ENCODE measurements at places on chromosomes 16 and 17.

DNA sequence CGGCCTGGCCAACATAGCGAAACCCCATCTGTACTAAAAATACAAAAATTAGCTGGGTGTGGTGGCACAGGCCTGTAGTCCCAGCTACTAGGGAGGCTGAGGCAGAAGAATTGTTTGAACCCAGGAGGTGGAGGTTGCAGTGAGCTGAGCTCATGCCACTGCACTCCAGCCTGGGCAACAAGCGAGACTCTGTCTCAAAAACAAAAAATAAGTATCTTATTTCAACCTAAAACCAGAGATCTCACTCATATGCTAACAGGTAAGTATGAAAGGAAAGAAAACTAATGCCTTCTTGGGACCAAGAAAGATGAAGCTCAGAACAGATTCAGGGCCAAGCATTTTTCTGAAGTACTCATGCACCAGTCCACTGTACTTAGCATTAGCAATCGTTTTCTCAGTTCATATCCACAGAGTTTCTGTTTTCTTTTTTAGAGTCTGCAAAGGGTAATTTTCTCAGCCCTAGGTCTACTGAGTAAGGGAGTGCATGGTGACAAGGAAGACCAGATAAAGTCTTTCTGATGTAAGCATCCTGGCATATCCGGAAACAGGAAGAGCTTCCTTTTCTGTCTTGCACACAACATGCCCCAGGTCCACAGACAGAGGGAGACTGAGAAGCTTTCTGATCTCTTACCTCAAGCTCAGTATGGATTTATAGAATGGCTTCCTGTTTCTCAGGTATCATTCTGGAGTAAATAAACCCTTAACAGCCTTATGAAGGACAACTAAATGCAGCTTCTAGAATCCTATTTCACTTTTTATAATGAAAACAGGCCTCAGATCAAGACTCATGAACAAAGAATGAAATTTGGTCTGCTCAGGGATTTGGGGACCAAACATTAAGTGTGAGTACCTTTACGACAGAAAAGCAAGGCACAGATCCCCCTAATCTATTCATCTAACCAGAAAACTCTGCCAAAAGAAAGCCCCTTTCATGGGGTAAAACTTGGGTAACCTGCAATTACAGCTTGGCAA is 38.7 kb upstream of the FOXJ1 start:
- no peaks in the 10 kb centered on the region for H3K27me3 ChIP-seq
- peaks cover 10% of the 10 kb centered on the region for H3K4me1 ChIP-seq
- no peak overlapping the region for H3K27ac ChIP-seq
- no peaks in the 10 kb centered on the region for H3K36me3 ChIP-seq
- DNase-seq, result no peak

GRCh38 chr17:2963332-2964027 is 99.9 kb downstream of the OR1D5 start:
- H3K27ac ChIP-seq, result no peak overlapping the region
- no peak overlapping the region for H3K4me3 ChIP-seq
- DNase-seq, result no peak
- H3K27me3 ChIP-seq, result no peaks in the 10 kb centered on the region

DNA sequence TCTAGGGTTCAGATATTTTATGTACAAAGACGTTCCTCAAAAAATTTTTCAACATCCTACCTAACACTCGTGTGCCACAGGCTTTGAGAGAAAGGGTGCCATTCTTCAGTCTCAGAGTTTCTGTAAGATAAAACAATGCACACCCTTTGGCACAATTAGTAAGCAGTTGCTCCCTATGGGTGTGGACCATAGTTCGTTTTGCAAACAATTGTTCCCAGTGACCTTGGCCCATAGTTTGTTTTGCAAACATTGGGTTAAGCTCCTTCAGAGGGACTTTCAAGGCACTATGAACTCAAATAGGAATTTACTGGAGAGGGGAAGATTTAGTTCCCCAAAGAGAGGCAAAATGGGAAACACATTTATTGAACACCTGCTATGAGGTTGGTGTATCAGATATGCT is 220.3 kb upstream of the CA10 start:
- H3K27ac ChIP-seq, result no peak overlapping the region
- H3K4me1 ChIP-seq, result no peaks in the 10 kb centered on the region
- no peaks in the 10 kb centered on the region for H3K36me3 ChIP-seq
- H3K4me3 ChIP-seq, result no peak overlapping the region
- H3K27me3 ChIP-seq, result no peaks in the 10 kb centered on the region
- DNase-seq, result no peak

DNA sequence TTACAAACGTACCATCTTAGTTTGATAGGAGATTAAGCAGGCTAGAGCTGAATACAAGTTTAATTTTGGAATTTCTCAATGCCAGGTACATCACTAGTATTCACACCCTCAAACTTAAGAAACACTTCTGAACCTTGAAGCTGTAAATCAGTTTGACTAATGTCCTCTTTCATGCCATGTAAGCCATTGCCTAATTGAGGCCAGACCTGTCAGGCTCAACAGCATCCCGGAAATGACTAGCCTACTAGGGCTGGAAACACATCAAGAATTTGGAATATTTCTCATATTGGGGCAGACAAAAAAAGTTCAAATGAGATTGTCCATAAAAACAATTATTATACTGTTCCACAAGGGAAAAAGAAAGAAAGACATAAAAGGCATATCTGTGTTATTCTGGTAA is 1.7 kb downstream of the USP32 start:
- no peak overlapping the region for H3K27ac ChIP-seq
- peaks cover under 1% of the 10 kb centered on the region for H3K36me3 ChIP-seq
- no peak for DNase-seq
- peaks cover 43% of the 10 kb centered on the region for H3K4me1 ChIP-seq
- peak overlapping the region; percentile 96 for H3K4me3 ChIP-seq
- H3K27me3 ChIP-seq, result no peaks in the 10 kb centered on the region

- H3K27ac ChIP-seq, result no peak overlapping the region
- H3K27me3 ChIP-seq, result peaks cover 21% of the 10 kb centered on the region
- peaks cover 2% of the 10 kb centered on the region for H3K4me1 ChIP-seq
- no peak overlapping the region for H3K4me3 ChIP-seq
- no peak for DNase-seq
Measured at GRCh38 chr17:73972901-73973300, 230.6 kb upstream of the RPL38 start.

DNA sequence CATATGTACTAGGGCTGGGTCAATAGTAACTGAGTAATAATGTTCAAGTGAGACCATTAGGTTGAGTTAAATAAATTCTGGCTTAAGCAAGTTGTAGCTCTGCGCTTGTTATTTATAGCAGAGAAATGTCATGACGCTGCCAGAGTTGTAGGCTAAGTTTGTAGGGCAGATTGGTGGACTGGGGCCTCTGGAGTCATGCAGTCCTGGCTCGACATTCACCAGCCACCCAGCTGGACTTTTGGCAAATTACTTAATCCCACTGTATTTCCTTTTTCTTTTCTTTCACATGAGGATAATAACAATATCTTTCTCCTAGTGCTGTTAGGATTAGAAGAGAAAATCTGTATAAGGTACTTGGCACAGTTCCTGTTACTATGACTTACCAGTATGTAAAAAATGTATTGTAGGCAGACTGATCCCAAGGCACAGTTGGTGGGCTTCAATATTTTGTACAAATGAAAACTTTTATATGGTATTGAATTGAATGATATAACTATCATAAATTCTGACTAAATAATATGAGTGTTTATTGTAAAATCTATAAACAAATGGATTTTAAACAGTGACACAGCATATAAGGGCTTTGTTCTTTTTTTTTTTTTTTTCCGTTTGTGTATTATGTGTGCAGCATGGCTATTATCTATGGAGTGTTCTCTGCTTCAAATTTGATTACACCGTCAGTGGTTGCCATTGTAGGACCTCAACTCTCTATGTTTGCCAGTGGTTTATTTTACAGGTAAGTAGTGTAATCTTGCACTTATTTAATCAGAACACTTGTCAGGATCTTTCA is 2.6 kb downstream of the MFSD11 start:
- H3K27ac ChIP-seq, result no peak overlapping the region
- no peak for DNase-seq
- H3K4me3 ChIP-seq, result no peak overlapping the region
- peaks cover 20% of the 10 kb centered on the region for H3K4me1 ChIP-seq
- H3K36me3 ChIP-seq, result peaks cover 21% of the 10 kb centered on the region
- H3K27me3 ChIP-seq, result no peaks in the 10 kb centered on the region

GRCh38 chr17:17303010-17303846 is at the start of gene NT5M:
TSS of gene NT5M (plus strand) at chr17:17303373. CDS start at chr17:17303551, 178 bp downstream.
- H3K36me3 ChIP-seq, result no peaks in the 10 kb centered on the region
- H3K4me1 ChIP-seq, result peaks cover 12% of the 10 kb centered on the region
- H3K27me3 ChIP-seq, result no peaks in the 10 kb centered on the region
- peak within 1 kb of the TSS; percentile 28 for H3K27ac ChIP-seq

All from memory B cell (primary cell).